Stimulated activated CD4-positive, alpha-beta T cell treated with anti-CD3 and anti-CD28 coated beads, Interleukin-1b, Interleukin-23, amount 100 ng/mL, for 24 hours (primary cell): ENCODE measurements at places on chromosomes 3 and 15.

- DNase-seq = no peak
Measured at GRCh38 chr3:170171563-170171962, 10.0 kb downstream of the PHC3 start.

DNA sequence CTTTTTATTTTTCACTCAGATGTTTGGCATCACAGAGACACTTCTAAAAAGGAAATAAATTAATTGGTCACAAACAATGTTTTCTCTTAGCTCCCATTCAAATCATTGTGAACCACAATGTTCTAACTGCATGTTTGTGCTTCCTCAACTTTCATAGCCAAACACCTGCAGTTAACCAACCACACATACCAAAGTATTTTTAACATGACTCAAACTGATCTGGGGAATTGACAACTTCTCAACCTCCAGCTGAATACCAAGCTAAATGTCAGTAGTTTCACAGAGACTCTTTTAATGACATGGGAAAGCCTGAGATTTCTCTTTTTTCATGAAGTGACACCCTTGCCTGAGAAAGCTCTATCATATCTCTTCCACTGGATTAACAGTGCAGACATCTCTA lies 217.9 kb upstream of the MME start:
- DNase-seq = no peak

- DNase-seq = peak; percentile 35
Measured at GRCh38 chr3:10242182-10243065, 5.8 kb upstream of the TATDN2 start.

GRCh38 chr15:98333251-98333650 lies 315.1 kb upstream of the IGF1R start:
- no peak for DNase-seq

- no peak for DNase-seq
Measured at GRCh38 chr3:188217726-188218125, 63.8 kb downstream of the LPP start.

DNA sequence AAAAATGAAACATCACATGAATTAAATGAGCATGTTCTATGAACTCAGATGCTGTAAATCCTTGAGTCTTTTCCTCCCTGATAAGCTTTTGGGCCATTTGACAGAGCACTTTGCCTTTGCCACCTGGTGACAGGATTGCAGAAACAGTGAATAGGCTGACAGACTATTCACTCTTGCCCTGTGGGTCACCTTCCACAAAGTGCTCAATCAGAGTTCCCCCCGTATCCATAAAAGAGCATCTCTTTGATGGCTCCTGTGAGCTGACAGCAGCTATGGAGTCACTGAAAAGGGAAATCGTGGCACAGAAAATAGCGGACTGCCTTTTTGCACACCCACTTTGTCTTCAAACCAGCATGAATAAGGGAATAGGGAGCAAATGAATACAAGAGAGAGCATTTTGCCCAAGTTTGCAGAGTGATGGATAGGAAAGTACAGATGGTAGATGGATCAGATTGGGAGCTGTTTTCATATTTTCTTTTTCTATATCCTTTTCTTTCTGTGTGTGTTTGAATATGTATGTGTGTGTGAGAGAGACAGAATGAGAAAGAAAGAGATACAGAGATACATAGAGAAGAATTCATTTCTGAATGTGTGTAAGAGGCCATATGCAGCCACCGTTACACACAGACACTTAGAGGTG lies 37.8 kb upstream of the GOLM2 start:
- no peak for DNase-seq

DNA sequence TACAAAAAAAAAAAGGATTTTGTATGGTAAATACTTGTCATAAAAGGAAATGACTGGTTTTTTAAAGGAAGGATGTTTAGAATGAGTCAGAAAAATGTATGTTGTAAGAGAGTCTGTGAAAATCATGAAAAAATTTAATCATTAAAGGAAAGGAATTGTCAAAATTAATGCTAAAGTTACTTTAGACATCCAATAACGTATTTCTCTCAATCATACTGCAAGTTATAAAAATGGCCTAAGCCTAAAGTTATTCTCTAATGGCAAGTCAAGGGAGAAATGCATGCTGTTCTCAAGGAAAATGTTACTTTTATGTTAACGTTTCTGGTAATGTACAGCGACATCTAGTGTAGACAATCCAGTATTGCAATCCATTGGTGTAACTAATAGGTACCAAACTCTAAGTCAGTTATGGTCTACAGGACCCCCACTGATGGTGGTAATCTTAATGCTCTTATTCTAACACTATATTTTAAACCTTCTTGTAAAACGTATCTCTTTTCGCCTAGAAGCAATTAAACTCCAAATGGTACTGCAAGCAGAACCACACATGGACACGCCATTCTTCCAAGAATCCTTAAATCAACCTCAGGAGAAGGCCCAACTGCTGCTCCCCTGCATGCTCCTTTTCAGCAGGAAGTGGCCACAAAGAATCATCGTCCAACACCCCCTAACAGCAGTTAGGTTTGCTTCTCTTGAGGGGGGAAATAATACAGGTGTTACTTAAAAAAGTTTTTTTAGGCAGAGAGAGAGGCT lies 35.2 kb downstream of the NCEH1 start:
- no peak for DNase-seq

GRCh38 chr3:105584003-105584790 lies 217.5 kb downstream of the ALCAM start:
- no peak for DNase-seq

DNA sequence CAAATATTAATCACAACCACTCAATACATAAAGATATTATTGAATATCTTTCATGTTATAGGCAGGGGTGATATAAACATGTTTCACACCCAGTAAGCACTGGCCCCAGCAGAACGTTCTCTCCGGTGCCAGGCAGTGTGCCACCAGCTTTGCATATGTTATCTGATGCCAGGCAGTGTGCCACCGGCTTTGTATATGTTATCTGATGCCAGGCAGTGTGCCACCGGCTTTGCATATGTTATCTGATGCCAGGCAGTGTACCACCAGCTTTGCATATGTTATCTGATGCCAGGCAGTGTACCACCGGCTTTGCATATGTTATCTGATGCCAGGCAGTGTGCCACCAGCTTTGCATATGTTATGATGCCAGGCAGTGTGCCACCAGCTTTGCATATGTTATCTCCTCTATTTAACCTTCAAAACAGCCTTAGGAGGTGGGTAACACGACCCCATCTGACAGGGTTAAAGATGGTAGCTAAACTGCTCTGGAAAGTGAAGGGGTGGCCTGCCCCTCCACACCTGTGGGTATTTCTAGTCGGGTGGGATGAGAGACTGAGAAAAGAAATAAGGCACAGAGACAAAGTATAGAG lies 6.9 kb downstream of the MUC20 start:
- DNase-seq = no peak

GRCh38 chr15:49101536-49101935 lies 53.9 kb downstream of the COPS2 start:
- DNase-seq = no peak

- DNase-seq = no peak
Measured at GRCh38 chr3:117097351-117097750, 387.8 kb downstream of the TUSC7 start.

DNA sequence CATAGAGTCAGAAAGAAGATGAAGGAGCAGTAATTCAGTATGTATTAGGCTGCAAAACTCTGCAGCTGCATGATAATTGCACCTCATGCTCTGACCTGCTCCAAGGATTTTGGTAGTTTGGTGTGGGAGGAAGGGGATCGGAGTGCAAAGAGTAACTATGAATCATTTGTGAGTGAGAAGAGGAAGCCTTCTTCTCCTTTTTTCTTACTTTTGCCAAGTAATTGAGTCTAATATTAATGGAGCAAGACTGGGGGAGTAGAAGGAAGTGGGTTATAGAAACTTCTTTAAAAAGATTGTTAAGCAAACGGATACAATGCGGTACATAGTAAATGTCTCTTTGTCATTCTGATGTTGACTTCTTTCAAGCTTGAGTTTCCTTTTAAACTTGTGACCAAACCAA lies 276.5 kb downstream of the EDEM1 start:
- no peak for DNase-seq

DNA sequence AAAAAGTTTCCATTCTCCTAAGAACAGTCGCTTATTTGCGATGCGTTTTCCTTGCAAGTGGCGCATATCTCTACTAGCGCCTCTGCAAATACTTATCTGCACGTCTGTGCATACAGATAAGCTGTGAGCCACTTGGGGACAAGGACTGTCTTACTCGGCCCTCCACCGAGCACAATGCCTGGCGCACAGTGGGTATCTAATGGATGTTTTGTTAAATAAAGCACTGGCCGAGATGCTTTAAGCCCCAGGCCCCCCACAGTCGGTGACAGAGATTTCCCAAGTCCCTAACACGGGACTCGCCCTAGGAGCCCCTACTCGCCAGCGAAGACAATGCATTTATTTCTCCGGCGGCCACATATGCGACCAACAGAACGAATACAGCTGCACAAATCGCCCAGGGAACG lies 503 bp downstream of the HLTF start:
- no peak for DNase-seq

GRCh38 chr15:74603026-74603788 lies 12.4 kb upstream of the CLK3 start:
- no peak for DNase-seq

GRCh38 chr3:156885761-156886160 lies 59.6 kb downstream of the LEKR1 start:
- DNase-seq = no peak

GRCh38 chr3:12158387-12159226 lies at the start of gene TIMP4:
Gene TIMP4 (minus strand): TSS chr3:12158912. CDS start chr3:12158840, 72 bp downstream.
- no peak for DNase-seq

GRCh38 chr3:21691036-21691435 lies 60.0 kb downstream of the ZNF385D start:
- no peak for DNase-seq

DNA sequence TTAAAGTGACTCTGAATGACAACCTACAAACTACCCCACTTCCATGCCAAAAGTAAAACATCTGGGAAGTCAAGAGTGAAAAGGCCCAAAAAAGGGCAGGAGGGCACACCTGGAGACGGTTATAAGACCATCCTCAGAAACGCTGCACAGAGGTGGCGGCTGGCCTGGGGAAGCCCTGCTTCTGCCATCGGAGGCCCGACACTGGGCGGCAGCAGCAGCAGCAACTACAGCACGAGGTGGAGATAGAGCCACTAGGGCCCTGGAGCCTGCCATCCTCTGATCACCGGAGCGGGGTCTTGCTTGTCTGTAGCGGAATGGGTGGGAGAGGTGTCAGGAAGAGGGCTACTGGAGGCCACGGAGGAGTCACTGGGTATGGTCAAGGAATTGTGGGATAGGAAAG lies 283.3 kb downstream of the ADAMTS17 start:
- no peak for DNase-seq

- no peak for DNase-seq
Measured at GRCh38 chr3:195041871-195042742, 228.9 kb downstream of the XXYLT1 start.

GRCh38 chr15:27260523-27260922 lies 289.5 kb downstream of the GABRG3 start:
- no peak for DNase-seq

- DNase-seq = no peak
Measured at GRCh38 chr3:64311424-64312061, 86.3 kb upstream of the PRICKLE2 start.

- DNase-seq = no peak
Measured at GRCh38 chr3:16290827-16291196, 25.8 kb downstream of the OXNAD1 start.

DNA sequence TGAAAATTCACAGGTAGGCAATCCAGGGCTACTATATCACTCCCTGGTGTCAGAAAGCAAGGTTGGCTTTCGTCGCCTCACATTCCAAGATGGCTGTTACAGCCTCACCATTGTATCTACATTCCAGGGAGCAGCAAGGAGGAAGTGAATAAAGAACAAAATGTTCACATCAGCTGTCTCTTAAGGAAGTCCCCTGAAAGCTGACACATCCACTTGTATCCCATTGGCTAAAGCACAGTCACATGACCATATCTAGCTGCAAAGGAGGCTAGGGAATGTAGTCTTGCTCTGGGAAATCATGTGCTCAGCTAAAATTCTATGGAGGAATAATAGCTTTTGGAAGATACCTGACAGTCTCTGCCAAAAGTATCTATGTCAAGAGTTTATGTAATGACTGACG lies 12.8 kb upstream of the GATA2 start:
- no peak for DNase-seq

GRCh38 chr3:184773283-184774186 lies 38.4 kb upstream of the VPS8 start:
- no peak for DNase-seq

- DNase-seq = no peak
Measured at GRCh38 chr3:73719413-73719851, 94.7 kb upstream of the PDZRN3 start.

GRCh38 chr3:133859381-133860234 lies 36.1 kb downstream of the RAB6B start:
- no peak for DNase-seq
